ENCODE measurements at places on chromosomes 2 and 18. TPM values are rescaled to one million over a fixed set of nuclear protein-coding genes. Genes with fewer than 3 reads are reported as not detected.

AKAIN1 gene
- not detected for total RNA-seq

IL18RAP gene
- total RNA-seq, result 5.9 TPM

CABLES1 gene
- total RNA-seq, result 39.3 TPM

MYO1B gene
- 43.7 TPM for total RNA-seq

SMCHD1 gene
- 62.4 TPM for total RNA-seq

CFC1 gene
- not detected for total RNA-seq

PLCD4 gene
- 12.0 TPM for total RNA-seq

LRRTM4 gene
- 0.98 TPM for total RNA-seq

DQX1 gene
- total RNA-seq, result 9.6 TPM

LHCGR gene
- not detected for total RNA-seq

ANKRD23 gene
- total RNA-seq, result 0.98 TPM

FAM237A gene
- not detected for total RNA-seq

FIGLA gene
- total RNA-seq, result not detected

MFSD2B gene
- total RNA-seq, result not detected

Measured in vagina (tissue), 2 donors.